ENCODE measurements at places on chromosomes 16 and 17.

GRCh38 chr16:77807-78443, at the start of gene MPG:
MPG (plus strand) TSS chr16:78225; CDS start chr16:78310, 85 bp downstream.
- no peak for DNase-seq

GRCh38 chr16:53692146-53692545, 11.5 kb downstream of the RPGRIP1L start:
- no peak for DNase-seq

GRCh38 chr17:11002417-11002816, 164.5 kb upstream of the PIRT start:
- no peak for DNase-seq

- DNase-seq, result no peak
Measured at GRCh38 chr16:54405478-54405877, 118.9 kb upstream of the IRX3 start.

GRCh38 chr17:62627219-62627903, at the start of gene MRC2:
MRC2 (plus strand) TSS chr17:62627670; CDS start chr17:62627803, 133 bp downstream.
- peak; percentile 90 for DNase-seq
